A549 treated with CORT108297 at 1 μM for 4 hours (cell line): ENCODE measurements at places on chromosomes 7 and 10. TPM values are rescaled to one million over a fixed set of nuclear protein-coding genes. Genes with fewer than 3 reads are reported as not detected.

GNGT1 gene
- total RNA-seq: not detected in 5 replicates

CCDC3 gene
- total RNA-seq: 0.75 to 1.2 TPM (median 1.2 TPM) in 5 replicates

HOXA13 gene
- 1.6 to 2.1 TPM (median 1.9 TPM) in 5 replicates for total RNA-seq

MMP21 gene
- total RNA-seq: 0.04 to 0.06 TPM in 2 of 5 replicates, not detected in the others

TEX36 gene
- total RNA-seq: not detected in 5 replicates
